ENCODE measurements at places on chromosomes 5 and 9. TPM values are rescaled to one million over a fixed set of nuclear protein-coding genes. Genes with fewer than 3 reads are reported as not detected.

GRCh38 chr5:39569857-39570256 is 145.1 kb upstream of the DAB2 start:
- DNase-seq, result no peak

DNA sequence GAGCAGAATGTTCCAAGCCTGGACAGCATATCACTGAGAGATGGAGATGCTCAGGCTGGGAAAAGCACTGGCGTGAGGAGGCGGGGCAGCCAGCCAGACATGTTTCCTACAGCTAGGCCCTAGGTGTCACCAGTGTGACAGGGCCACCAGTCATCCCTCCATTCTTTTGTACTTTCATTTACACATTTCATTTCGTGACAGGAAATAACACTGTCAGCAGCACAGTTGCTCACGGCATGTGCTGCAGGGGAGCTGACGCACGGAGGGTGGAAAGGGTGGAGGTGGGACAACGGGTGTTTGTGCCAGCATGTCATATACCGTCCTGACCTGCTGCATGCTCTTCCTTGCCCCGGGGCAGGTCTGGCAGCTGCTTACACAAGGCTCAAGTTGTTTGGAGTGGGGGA is 14.8 kb upstream of the CEMIP2 start:
- no peak for DNase-seq

DNA sequence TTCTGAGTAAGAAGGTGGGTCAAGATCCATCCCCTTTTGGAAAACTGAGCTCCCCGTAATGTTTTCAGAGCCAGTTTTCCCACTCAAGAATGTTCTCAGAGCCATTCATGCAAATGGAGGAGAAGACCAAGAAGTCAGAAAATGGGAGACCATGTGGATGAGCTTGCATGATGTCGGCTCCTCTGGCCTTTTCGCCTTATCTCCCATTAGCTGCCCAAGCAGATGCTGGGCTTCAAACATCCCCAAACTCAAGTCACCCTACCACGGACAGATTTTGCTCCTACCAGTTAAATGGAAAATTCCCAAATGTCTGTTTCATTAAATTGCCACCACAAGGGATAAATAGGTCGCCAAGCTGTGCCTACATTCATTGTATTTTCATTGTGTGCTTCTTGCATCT is 161.4 kb downstream of the ICE1 start:
- no peak for DNase-seq

DNA sequence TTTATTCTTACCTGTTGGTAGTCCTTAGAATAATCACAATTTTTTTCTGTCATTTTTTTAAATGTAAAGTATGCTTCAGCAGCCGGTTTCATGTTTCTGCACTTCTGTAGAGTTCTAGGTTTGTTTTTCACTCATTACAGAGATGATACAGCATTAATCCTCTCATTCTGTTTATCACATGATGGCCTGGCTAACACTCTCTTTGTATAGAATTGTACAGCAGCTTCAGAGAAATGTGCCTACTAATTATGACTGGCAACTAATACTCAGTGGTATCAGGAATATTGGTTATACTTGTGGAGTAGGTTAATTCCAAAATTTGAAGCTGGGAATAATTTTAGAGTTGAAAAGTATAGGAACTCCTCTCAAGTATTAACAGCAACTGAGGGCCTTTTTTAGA is 192.9 kb upstream of the OTULINL start:
- DNase-seq, result no peak

GRCh38 chr5:88925692-88926490 is 42.9 kb upstream of the MEF2C start:
- peak; percentile 11 for DNase-seq

GRCh38 chr9:7137040-7137439 is 379.3 kb downstream of the KDM4C start:
- DNase-seq, result no peak

DNA sequence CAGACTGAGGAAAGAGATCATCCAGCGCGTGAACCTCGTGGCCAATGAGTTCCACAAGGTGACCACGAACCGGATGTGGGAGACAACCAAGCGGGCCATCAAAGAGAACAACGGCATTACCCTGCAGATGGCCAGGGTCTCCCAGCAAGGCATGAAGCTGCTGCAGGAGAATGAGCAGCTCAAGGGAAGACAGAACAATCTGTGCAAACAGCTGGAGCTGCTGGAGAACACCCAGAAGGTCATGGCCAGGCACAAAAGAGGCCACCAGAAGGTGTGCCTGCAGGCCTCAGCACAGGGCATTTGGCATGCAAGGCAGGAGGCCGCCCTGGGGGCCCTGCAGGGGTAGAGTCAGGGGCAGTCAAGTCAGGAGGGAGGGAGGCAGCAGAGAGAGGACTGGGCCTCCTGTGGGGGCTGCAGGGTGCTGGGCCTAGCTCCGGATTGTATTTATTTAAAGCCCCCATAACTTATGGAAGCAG is 4.2 kb downstream of the PTRH1 start:
- no peak for DNase-seq

DNA sequence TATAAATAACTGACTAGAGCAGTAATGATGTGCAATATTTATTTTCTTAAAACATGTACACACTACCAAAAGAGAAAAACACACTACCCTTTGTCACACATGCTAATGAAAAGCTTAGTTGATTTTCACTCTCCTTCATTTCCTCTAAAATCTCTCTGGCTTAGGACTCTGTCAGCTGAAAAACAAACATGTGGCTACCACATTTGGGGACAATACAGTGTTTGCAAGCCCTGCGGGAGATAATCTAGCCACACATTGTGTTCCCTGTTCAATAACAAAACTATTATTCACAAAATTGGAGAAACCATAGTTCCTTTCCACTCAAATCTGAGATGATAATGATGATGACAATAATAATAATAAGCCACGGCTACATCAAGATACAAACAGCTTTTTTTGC is 3.5 kb upstream of the LOX start:
- no peak for DNase-seq

GRCh38 chr5:74608736-74609601 is 31.6 kb downstream of the ENC1 start:
- no peak for DNase-seq

- peak; percentile 82 for DNase-seq
These were observed 39.3 kb upstream of the TNC start for GRCh38 chr9:115157245-115157674.

The GCNT4 gene
- 5.1 TPM for total RNA-seq

The IFNB1 gene
- total RNA-seq, result not detected

The MRPS2 gene
- 37.4 TPM for total RNA-seq

The ARHGAP26 gene
- total RNA-seq, result 3.2 TPM

The ANKRD34B gene
- not detected for total RNA-seq

The HACD4 gene
- 3.0 TPM for total RNA-seq

The ENHO gene
- 0.36 TPM for total RNA-seq

The CBY3 gene
- not detected for total RNA-seq
